NCI-H2171 (cell line): ENCODE measurements at places on chromosomes 11 and 22.

GRCh38 chr11:18699848-18700261 is 1.3 kb downstream of the TMEM86A start:
- DNase-seq, result no peak

GRCh38 chr11:7759010-7759409 is 37.7 kb downstream of the OR5P2 start:
- no peak for DNase-seq

- no peak for DNase-seq
Observed at GRCh38 chr11:17683377-17684161, 35.8 kb upstream of the MYOD1 start.

DNA sequence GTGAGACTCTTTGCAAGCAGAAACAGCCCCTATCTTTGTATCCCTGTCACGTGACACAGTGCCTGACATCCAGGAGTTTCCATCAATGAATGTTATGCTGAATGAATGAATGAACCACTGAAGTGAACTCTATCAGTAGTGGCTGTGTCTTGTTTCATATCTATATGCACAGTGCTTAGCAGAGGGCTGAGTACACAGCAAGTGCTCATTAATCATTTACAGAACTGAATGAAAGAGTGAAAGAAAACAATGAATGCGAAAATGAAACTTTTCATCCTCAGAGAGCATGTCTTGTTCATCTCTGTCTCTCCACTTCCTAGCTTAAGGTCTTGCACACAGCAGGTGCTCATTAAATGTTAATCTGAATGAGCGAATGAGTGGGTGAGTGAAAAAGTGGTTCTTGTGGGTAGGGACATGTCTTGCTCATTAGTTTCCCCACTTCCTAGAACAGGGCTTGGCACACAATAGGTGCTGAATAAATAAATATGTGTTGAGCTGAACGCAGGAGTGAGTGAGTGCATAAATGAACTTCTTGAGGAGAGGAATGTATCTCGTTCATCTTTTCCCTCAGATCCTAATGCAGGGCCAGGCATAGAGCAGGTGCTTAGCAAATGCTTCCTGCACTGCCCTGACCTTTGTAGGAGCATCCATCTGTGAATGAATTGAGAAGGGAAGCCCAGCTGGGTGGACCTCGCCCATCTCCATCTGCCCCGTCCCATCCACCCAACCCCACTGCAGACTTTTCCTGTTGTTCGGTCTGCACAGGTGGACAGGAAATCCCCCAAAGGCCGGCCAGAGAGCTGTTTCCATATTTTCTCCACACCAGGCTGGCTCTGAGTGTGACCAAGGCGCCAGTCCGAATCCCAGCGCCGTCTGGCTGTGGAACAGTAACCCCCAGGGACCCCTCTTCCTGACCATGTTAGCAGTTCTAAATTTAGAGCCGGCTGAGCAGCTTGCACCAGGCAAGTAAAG is 113.4 kb upstream of the CRYBB3 start:
- no peak for DNase-seq

- DNase-seq, result no peak
Observed at GRCh38 chr11:57568330-57568766, 876 bp upstream of the UBE2L6 start.

DNA sequence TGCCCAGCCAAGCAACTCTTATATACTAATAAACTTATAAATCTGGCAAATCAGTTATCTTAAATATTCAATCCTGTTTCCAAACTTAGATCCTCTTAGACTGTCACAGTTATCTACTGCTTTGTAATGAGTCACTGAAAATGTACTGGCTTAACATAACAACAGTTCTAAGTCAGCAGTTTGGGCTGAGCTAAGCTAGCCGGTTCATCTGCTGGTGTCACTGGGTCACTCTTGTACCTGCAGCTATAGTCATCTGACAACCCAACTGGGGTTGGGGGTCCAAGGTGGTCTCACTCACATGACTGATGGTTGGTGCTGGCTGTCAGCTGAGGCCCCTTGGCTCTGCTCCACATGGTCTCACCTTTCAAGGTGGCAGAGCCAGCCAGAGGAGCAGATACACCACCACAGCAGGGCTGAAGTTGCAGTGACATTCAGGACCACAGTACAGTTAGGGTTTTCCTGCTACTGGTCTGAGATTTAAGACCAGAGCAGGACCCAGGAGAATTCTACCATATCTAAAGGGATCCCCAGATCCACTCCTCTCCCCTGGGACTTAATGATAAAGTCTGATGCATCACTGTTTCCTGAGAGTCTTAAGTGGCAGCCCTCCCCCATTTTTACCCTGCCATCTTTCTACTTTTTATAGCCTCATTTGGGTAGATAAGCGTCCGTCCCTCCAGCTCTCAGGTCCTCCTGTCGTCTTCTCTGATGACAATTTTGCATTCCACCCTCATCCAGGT is 7.9 kb upstream of the MACROD1 start:
- no peak for DNase-seq
